Effector memory CD8-positive, alpha-beta T cell (primary cell): ENCODE measurements at places on chromosomes 7 and 10.

DNA sequence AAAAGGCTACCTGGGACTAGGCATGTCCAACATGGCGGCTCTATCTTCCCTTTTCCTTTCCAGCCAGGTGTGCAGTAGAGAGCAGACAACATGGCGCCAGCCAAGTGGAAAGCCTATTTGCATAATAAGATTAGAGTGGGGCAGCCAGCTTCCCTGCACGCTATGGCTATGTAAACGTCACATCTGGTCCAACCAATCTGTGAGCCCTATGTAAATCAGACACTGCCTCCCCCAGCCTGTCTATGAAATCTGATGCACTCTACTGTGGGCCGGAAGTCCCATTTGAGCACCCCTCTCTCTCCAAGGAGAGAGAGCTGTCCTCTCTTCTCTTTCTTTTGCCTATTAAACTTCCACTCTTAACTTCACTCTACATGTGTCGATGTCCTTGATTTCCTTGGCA, 984.9 kb upstream of the AUTS2 start:
- H3K36me3 ChIP-seq, result no peaks in the 10 kb centered on the region
- H3K4me3 ChIP-seq, result no peak overlapping the region
- DNase-seq, result no peak

GRCh38 chr7:29606287-29606721, 42.7 kb downstream of the PRR15 start:
- H3K27me3 ChIP-seq, result peaks cover 14% of the 10 kb centered on the region
- H3K4me3 ChIP-seq, result no peak overlapping the region
- no peak for DNase-seq
- H3K36me3 ChIP-seq, result no peaks in the 10 kb centered on the region
- no peak overlapping the region for H3K27ac ChIP-seq
- H3K4me1 ChIP-seq, result no peaks in the 10 kb centered on the region

DNA sequence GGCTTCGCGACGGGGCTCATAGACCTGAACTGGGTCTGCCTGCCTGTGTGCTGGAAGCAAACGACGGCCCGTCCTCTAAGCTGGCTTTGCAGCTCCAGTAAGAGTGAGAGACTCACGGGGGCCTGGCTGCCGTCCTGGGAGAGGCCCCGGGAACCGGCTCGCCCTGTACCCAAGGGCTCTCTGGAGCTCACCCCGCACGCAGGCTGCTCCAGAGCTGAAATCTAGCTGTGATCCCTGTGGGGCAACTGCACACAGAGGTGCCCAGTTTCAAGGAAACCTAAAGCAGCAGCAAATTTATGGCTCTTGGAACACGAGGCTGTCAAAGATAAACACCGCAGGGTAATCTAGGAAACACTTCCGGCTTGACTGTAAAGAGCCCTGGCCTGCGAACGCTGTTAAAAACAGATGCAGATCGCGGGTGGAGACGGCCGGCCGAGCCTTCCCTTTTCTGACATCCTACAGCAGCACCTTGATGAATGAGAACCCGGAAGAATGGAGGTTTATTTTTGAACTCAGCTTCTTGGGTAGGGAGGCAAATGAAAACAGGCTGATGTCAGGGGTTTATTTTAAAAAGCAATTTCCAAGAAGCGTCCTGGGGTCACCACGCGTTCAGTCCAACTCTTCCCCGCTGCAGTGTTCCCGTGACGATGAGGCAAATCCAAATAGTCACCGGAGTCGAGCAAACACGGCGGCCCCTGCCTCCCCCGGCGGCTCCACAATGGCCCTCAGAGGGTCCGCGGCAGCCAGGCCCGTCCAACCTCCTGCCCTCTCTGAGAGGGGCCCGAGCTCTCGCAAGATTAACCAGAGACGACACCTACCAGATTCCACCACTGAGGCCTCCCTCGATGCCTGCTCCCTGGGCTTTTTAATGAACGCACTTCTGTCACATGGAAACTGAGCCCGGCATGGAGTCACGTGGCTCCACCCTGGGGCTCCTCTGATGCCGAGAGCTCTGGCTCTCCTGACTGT, 29.6 kb downstream of the AMZ1 start:
- no peak for DNase-seq
- H3K36me3 ChIP-seq, result peaks cover 10% of the 10 kb centered on the region
- H3K27me3 ChIP-seq, result no peaks in the 10 kb centered on the region
- no peak overlapping the region for H3K27ac ChIP-seq

DNA sequence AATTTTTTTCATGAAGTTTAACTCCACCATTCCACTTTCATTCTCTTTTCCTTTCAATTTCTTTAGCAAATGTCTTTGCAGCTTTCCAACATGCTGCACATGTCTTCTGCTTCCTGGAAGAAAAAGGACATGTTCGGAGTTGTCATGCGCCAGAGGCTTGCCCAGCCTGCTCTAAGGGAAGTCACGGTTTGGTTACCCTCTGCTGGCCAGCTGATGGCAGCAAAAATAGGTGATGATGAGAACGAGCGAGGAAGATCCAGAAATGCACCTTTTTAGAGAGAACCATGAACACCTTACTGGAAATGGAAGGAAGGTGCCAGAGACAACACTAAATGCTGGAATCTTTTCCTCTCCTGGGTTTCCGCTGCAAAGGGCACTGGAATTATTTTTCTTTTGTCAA, 4.9 kb upstream of the ZSCAN21 start:
- H3K4me1 ChIP-seq, result peaks cover 4% of the 10 kb centered on the region
- no peaks in the 10 kb centered on the region for H3K27me3 ChIP-seq
- H3K4me3 ChIP-seq, result no peak overlapping the region
- no peak for DNase-seq
- peaks cover 8% of the 10 kb centered on the region for H3K36me3 ChIP-seq

DNA sequence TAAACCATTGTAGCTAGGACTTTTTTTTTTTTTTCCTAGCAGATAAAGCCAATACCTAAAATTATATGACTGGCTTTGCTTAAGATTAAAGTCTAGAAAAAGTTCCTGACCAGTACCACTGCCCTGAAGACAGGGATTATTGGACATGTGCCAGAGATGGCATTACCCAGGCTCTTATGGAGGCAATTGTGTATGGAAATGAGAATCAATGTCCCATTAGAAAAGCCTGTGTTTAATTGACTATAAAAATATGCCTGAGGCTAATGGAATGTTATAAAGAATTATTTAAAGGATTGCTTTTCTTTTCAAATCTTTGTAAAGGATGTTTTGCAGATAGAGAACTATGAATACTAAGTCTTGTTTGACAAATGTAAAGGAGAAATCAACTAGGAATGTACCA, 196.7 kb downstream of the ANK3 start:
- DNase-seq, result no peak
- H3K27ac ChIP-seq, result no peak overlapping the region
- no peaks in the 10 kb centered on the region for H3K27me3 ChIP-seq
- no peaks in the 10 kb centered on the region for H3K4me1 ChIP-seq

DNA sequence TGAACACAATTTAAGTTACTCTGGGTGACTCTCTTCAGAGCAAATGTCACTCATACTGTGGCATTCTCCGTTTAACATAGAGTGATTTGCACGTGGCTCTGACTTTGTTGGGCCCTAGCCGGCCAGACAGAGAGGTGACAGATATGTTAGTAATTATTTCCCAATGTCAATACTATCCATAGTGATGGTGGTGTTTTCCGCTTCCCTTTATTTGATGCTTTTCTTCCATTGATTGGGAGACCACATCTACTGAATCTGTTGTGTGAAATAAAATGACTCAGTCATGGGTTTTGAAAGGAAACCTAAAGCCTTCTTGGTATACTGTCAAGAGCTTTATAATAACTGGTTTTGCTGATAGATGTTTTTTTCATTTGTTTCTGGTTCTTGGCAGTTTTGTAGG, 7.4 kb downstream of the AVL9 start:
- peaks cover 13% of the 10 kb centered on the region for H3K36me3 ChIP-seq
- H3K4me3 ChIP-seq, result no peak overlapping the region
- H3K27me3 ChIP-seq, result no peaks in the 10 kb centered on the region
- H3K27ac ChIP-seq, result peak overlapping the region; percentile 55
- peaks cover 34% of the 10 kb centered on the region for H3K4me1 ChIP-seq

- H3K27ac ChIP-seq, result no peak overlapping the region
- peaks cover 15% of the 10 kb centered on the region for H3K36me3 ChIP-seq
- no peaks in the 10 kb centered on the region for H3K4me1 ChIP-seq
- no peak for DNase-seq
These were observed 29.3 kb upstream of the TTYH3 start for GRCh38 chr7:2602406-2603043.

GRCh38 chr10:34565934-34566333, 249.2 kb downstream of the PARD3 start:
- no peak for DNase-seq
- H3K4me3 ChIP-seq, result no peak overlapping the region
- H3K36me3 ChIP-seq, result no peaks in the 10 kb centered on the region
- no peaks in the 10 kb centered on the region for H3K4me1 ChIP-seq
- H3K27me3 ChIP-seq, result no peaks in the 10 kb centered on the region

GRCh38 chr10:125691160-125691981, 8.4 kb upstream of the TEX36 start:
- no peak overlapping the region for H3K4me3 ChIP-seq
- peaks cover 63% of the 10 kb centered on the region for H3K27me3 ChIP-seq
- no peaks in the 10 kb centered on the region for H3K36me3 ChIP-seq

DNA sequence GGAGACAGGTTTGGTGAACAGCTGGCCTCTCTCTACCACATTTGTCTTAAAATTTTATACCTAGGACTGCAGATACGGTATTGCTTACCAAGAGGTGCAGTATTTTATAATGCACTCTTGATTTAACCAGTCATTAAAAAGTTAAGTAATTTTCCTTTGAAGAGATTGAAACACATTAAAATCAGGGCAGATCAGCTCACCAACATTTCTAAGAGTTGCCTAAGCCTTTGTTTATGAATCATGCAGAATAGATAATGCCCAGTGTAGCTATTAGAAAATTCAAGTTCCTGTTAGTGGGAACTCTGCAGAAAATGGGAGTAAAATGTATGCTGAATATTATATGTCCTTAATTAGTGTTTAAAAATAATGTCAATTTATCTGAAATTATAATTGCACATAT, 140.2 kb upstream of the PRPS1L1 start:
- DNase-seq, result no peak
- H3K27ac ChIP-seq, result no peak overlapping the region

- DNase-seq, result no peak
- peaks cover 14% of the 10 kb centered on the region for H3K36me3 ChIP-seq
- H3K27me3 ChIP-seq, result no peaks in the 10 kb centered on the region
These were observed 4.6 kb downstream of the BRI3 start for GRCh38 chr7:98286093-98286539.

- no peak overlapping the region for H3K27ac ChIP-seq
- peaks cover 17% of the 10 kb centered on the region for H3K27me3 ChIP-seq
- peaks cover 20% of the 10 kb centered on the region for H3K4me1 ChIP-seq
- DNase-seq, result no peak
- H3K36me3 ChIP-seq, result peaks cover 4% of the 10 kb centered on the region
- H3K4me3 ChIP-seq, result no peak overlapping the region
These were observed 206.9 kb downstream of the PTEN start for GRCh38 chr10:88070080-88070880.

DNA sequence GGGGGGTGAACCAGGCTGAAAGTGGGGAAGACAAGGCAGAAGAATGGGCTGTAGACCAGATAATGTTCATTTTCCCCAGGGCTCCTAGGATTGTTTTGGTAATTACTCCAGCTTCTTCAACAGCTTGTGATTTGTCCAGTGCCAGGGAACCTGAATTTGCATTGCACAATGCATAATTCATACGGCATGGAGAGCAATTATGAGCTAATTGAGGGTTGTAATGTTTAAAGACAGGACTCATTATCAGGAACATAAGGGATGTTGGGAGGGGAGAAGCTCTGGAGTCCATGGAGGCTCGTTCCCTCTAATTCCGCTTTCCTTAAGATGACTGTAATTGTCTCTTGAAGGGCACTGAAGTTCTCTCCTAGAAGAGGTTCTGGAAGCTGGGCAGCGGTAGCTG, 405.0 kb upstream of the ZMIZ1 start:
- H3K4me1 ChIP-seq, result no peaks in the 10 kb centered on the region
- H3K4me3 ChIP-seq, result no peak overlapping the region
- no peaks in the 10 kb centered on the region for H3K36me3 ChIP-seq
- H3K27me3 ChIP-seq, result peaks cover 83% of the 10 kb centered on the region

DNA sequence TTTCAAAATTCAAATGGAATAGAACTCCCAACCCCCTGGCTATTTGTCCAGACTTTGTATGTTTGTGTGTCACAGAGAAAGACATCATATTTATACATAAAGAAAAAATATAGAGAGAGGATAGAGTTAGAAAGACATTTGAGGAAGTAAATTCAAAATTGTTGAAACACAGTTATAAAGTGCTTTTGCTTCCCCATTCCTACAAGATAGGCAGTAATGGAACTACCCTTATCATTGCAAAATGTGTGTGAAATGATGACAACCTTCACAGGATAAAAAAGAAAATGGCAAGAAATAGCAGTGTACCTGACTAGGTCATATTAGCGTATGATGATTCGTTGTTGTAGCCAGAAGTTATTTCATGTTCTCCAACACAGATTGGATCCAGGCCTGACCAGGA, 63.1 kb downstream of the FZD1 start:
- H3K27me3 ChIP-seq, result no peaks in the 10 kb centered on the region
- H3K4me3 ChIP-seq, result no peak overlapping the region
- H3K27ac ChIP-seq, result no peak overlapping the region
- DNase-seq, result no peak
- H3K36me3 ChIP-seq, result no peaks in the 10 kb centered on the region
- H3K4me1 ChIP-seq, result no peaks in the 10 kb centered on the region

DNA sequence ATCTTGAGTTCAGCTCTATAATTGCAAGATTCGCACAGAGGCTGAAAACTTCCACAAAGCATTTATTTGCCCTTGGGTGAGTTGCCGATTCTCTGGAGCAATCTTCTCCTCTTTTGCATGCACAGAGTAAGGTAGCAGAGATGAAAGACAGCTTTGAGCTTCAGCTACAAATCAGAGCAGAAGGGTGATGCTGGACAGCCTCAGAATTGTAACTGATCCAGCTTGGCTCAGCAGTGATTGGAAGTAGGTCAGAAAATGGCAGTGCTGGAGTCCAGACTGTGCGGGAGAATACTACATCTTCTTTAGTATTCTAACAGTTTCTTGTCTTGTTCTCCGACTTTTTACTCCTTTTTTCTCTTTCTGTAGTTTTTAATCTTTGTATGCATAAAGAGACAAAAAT, 55.4 kb upstream of the CDC14C start:
- no peaks in the 10 kb centered on the region for H3K36me3 ChIP-seq
- no peaks in the 10 kb centered on the region for H3K27me3 ChIP-seq
- no peak overlapping the region for H3K4me3 ChIP-seq
- no peaks in the 10 kb centered on the region for H3K4me1 ChIP-seq
- DNase-seq, result no peak

GRCh38 chr10:19728376-19728775, 87.9 kb upstream of the PLXDC2 start:
- no peak overlapping the region for H3K4me3 ChIP-seq
- no peak overlapping the region for H3K27ac ChIP-seq
- H3K27me3 ChIP-seq, result no peaks in the 10 kb centered on the region
- no peaks in the 10 kb centered on the region for H3K36me3 ChIP-seq

DNA sequence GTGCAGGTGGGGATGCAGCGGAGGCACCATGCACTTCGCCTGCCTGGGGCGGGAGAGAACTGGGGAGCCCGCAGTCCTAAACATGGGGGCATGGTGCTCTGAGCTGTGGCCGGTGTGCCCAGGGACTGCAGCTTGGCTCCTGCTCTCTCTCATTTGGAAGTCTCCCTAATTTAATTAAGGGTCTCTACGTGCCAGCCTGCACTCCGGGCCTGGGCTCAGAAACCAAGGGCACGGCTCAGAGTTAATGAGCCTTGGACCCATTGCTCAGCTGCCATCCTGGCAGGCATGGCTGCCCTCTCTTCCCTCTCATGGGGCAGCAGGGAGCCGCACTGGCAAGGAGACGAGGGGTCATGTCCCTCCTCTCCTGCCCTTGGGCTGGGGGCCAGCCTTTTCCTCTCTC, 115.6 kb downstream of the CDH23 start:
- no peak overlapping the region for H3K4me3 ChIP-seq
- H3K27me3 ChIP-seq, result no peaks in the 10 kb centered on the region
- H3K27ac ChIP-seq, result no peak overlapping the region
